CD4-positive, alpha-beta T cell treated with Interleukin-6 for 4 hours (primary cell): ENCODE measurements at places on chromosomes 6 and 20.

GRCh38 chr6:42347456-42347855, 104.3 kb downstream of the TRERF1 start:
- DNase-seq: no peak

- peak; percentile 19 for DNase-seq
Measured at GRCh38 chr6:170247178-170247701, 43.6 kb downstream of the DLL1 start.

DNA sequence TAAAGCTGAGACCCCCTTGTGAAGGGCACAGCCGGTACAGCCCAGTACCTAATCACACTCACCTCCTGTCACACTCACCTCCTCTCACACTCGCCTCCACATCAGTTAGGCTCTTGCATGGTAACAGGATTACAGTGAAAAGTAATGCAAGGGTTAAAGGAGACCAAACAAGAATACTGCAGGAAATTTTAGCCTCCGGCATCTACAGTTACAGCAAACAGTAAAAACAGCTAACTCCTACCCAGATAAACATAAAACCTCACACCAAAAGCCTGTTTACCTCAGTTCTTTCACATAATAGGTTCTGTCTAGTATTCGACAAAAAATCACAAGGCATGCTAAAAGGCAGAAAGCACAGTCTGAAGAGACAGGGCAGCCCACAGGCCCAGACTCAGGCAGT, 55.6 kb downstream of the FARS2 start:
- DNase-seq: no peak

DNA sequence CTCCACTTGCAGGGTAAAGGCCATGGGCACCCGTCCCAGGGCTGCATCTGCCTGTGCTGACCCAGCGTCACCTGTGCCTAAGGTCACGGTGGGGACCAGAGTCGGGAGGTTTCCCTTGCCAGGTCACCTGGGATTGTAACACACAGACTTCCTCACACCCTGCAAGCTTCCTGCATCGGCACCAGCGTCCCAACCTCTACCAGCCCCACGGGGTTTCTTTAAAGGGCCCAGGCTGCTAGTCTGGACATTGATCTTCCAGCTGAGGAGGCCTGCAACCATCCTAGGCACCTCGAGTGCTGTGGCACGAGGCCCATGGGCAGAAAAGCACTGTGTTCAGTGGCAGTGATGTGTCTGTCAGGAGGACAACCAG, 12.6 kb downstream of the ACSS1 start:
- DNase-seq: no peak
